ENCODE measurements at places on chromosomes 6 and 20.

DNA sequence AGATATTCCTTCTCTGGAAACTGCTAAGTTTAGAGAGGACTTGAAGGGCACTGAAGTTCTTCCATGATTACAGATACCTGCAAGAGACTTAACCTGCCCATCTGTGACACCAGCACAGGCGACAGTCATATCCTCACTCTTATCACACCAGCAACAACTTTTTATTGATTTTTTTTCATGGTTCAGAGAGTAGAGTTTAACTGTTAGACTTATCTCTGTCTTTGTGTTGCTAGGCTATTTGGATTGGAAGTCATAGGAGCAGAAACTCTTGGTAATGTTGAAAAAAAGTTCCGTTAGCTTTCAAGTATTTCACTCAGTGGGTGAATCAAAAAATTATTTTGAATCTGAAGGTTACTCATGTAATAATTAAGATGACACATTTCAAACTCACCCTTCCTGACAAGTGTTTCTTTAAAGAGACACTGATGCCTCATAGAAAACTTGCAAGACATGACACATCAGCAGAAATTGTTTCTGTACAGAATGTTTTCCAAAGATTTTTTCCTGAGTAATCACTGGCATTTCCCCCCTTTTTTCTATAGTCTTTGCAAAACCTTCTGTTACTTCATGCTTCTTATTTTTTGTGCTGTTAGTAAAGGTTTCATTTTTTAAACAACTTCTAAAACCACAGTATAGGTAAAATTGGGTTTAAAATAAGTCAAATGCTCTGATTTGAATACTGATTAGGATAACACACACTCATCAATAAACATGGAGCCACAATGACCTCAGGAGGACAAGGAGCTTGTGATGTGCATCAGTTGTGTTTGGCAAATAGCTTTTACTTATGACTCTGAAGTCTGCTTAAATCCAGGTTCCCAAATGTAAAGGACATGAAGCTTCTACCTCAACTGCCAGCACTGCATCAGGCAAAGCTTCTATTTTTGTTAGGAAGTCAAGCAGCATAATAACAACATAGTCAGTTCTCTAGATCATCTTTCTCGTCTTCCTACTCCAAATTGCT, 252.9 kb upstream of the MAN1A1 start:
- no peak for DNase-seq

GRCh38 chr20:7770578-7770977, 169.7 kb downstream of the HAO1 start:
- DNase-seq = no peak

DNA sequence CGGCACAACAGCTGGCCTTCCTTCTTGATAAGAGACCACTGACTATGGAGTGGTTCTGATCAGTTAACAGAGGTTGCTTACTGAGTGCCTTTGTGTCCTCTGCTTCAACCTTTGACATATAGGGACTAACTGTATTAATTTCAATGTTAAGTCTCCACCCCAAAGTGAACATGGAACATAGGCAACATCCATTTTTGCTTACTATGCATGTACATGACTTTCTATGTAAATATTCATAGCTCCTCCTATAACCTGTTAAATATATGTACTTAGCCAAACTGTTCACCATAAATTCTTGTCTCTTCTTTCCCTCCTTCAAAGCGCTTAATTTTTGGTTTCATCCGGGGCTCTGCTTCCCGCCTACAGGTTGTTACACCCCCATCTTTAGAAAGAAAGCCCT, 334.8 kb downstream of the EPM2A start:
- no peak for DNase-seq

DNA sequence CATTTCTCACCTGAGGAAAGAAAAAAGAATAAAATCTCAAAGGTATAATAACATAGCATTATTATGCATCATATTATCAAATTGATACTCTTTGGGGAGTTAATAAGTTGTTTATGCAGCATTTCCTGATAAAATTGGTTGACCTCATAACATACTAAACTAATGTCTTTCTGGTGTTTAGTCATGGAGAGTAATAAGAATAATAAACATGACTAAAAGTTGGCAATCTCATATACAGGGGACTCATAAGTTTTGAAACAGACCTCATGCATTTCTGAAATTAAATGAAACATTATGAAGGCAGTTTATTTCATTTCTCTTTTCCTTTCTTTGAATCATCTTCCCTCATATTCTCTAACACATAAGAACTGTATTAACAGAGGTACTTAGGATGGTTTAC, 60.5 kb upstream of the PRDM1 start:
- no peak for DNase-seq

DNA sequence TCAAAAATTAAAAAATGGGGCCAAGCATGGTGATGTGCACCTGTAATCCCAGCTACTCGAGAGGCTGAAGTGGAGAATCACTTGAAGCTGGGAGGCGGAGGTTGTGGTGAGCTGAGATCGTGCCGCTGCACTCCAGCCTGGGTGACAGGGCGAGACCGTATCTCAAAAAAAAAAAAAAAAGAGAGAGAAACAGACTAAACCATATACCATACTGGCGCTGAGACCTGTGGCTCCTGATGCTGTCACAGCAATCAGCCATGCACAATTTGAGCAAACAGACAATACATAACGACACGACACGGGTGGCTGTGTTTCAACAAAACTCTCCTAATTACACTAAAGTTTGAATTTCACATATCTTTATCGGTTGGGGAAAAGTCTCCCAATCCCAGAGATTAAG, 14.9 kb upstream of the CBFA2T2 start:
- DNase-seq = no peak

DNA sequence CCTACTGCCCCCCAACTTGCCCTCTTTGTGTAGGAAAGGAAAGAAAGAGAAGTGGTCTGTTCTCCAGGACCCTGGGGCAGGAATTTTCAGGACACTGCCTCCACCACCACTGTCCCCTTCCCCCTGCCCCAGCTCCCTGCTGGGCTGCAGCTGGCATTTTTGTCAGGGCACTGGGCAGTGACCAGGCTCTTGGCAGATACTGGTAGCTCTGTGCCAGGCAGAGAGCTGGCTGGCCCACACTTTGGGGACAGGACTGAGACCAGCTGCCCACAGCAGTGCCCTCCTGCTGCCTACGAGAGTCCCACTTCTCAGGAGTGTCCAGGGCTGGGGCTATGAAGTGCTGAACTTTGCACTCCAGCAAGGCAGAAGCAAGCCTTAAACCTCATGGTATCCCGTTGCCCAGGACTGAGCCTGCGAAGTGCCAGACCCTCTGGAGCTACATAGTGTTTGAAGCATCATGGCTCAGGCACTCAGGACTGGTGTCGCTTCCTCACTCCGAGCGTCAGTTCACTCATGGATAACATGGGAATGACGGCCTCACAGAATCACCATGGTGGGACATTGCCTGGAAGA, 19.3 kb downstream of the SLC13A3 start:
- DNase-seq = peak; percentile 42

- no peak for DNase-seq
Observed at GRCh38 chr20:55586610-55587009, 418.7 kb downstream of the CBLN4 start.
